ENCODE measurements at places on chromosomes 7 and 10.

DNA sequence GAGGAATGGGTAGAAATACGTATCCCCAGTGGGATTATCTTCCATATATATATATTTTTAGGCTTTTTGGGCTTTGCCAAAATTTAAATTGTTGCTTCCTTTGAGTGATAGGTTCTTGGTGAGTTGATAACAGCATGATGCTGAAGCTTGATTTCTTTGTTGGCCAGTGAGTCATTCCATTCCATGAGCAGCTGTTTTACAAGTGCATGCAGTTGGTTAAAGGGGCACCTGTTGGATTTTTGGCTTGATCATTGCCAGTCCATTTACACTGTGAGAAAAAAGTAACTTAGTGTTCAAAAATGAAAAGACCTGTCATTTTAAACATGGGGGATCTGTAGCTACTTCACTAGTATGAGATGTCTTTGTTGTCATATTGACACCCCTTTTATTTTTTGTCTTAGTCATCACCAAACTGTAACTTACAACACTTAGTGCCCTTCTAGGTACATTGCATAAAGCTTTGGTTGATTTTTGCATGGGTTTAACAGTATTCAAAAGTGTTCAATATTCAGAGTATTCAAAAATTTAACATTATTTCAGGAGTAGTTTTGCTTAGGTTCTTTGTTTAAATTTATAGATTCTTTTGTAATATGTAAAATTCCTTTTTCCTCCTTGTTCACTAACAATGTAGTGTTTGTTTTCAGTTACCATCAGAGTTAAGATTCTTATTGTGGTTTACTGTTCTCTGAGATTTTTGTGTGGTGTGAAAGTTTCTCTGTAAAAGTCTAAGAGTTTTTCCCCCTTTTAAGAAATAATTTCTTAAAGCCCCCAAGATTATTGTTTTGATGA is 8.8 kb downstream of the AKAP9 start:
- no peak for DNase-seq

GRCh38 chr7:1080252-1080920 is 7.5 kb upstream of the GPER1 start:
- no peak for DNase-seq

DNA sequence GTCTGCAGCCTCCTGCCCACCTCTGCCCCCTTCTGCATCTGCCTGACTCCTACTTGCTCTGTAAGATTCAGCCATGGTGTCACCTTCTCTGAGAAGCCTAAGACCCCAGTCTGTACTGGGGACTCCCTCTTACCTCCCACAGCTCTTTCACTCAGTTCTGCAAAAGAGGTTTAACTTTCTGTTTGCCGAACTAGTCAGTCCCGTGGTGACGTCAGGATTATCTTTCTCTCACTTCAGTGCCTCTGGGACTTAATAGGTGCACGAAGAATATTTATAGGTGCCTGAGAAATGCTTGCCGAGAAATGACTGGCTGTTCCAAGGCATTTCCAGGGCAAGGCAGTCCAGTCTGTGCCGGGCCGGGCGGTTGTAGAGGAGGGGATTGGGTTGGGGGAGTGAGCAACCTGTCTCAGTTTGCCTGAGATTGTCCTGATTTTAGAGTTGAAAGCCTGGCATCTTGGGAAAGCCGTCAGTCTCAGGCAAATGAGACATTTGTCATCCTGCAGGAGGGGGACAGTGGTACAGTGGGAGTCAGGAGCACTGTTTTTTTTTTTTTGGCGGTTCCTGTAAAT is 227.5 kb upstream of the NPVF start:
- no peak for DNase-seq

DNA sequence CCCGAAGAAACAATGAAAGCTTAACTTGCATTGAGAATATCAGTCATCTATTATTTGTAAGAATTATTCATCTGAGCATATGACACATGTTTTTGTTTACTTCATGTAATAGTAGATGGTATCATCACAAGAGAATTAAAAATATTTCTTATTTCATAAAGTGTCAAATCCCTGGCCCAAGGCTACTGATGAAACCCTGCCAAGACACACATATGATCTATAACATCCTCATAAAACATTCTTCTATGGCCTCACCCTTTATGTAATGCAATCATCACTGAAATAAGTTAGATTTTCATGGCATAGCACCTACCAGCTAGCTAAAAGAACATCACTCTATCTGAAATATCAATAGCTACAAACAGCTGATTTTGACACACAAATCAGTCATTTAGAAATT is 385.6 kb upstream of the PHF14 start:
- DNase-seq = no peak

DNA sequence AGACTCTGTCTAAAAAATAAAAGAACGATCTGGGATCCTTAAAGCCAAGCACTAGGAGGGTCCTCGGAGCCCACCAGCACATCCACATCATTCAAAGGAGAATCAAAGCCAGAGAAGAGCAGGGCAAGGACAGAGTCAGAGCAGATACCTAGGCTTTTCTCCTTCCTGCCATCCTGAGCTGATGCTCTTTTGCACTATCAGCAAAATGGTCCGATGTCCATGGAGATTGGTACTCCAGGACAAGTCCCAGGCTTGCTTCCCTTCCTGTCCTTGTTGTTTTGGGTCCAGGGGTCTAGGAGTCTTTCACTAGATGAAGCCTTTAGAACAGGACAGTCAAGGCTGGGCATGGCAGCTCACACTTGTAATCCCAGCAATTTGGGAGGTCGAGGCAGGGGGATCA is 58.0 kb upstream of the ELN start:
- DNase-seq = no peak

- DNase-seq = no peak
These were observed 44.4 kb upstream of the JCAD start for GRCh38 chr10:30103595-30104320.

GRCh38 chr10:132399117-132400035 is 2.4 kb downstream of the PWWP2B start:
- DNase-seq = no peak

- DNase-seq = no peak
These were observed 508.1 kb downstream of the PHTF2 start for GRCh38 chr7:78306634-78307033.

GRCh38 chr10:131111007-131111406 is 200.5 kb downstream of the TCERG1L start:
- no peak for DNase-seq

- DNase-seq = no peak
These were observed 20.3 kb downstream of the SEC61G start for GRCh38 chr7:54738737-54739136.

DNA sequence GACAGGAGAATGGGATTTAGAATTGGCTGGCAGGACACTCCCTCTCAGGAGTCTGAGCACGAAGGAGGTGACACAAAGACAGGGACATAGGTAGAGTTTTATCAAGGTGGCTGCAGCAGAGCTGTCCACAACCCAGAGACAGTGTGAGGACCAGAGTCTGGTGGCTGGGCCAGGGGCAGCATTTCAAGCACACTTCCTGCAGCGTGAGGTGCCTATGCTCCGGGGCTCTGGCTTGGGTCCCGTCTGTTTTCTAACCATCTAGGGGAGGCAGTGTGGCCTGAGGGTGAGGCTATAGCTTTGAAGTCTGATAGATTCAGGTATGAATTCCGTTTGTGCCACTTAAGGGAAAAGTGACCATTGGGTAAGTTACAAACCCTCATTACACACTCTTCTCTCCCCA is 222.7 kb upstream of the ZMIZ1 start:
- DNase-seq = no peak

DNA sequence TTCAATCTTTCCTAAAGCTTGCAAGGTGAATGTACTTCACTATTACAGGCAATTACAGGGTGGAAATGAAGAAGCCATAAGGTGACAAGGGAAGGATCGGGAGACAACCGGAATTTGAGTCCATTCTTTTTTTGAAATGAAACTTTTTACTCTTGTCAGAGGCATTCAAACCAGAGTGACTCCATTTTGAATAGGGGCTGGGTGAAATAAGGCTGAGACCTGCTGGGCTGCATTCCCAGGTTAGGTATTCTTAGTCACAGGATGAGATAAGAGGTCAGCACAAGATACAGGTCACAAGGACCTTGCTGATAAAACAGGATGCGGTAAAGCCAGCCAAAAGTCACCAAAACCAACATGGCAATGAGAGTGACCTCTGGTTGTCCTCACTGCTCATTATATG is 363.3 kb downstream of the TYW1 start:
- no peak for DNase-seq

GRCh38 chr10:72058989-72059842 is 29.1 kb downstream of the SPOCK2 start:
- DNase-seq = no peak

DNA sequence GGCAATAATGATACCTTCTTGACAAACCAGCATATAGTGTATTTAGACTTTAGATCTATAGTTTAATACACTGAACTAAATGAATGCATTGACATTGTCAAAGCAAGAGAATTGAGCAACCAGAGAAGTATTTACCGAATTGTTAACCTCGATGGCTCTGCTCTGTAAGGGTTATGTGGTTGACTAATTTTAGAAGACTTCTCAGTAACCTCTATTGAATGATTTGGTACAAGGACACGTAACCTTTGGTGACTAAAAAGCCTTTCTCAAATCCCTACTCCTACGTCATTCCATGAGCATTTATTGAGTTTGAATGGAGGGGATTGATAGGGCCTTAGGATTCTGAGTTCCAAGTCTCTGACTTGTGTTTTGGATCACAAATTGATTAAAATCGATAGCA is 67.6 kb downstream of the MDFIC start:
- DNase-seq = no peak

GRCh38 chr10:12758271-12758670 is 243.2 kb downstream of the CCDC3 start:
- DNase-seq = no peak

- no peak for DNase-seq
These were observed 11.6 kb downstream of the GHRHR start for GRCh38 chr7:30975256-30975899.

GRCh38 chr7:66110856-66111255 is 3.8 kb upstream of the CRCP start:
- no peak for DNase-seq

GRCh38 chr10:120041807-120042559 is 149.5 kb downstream of the SEC23IP start:
- no peak for DNase-seq

DNA sequence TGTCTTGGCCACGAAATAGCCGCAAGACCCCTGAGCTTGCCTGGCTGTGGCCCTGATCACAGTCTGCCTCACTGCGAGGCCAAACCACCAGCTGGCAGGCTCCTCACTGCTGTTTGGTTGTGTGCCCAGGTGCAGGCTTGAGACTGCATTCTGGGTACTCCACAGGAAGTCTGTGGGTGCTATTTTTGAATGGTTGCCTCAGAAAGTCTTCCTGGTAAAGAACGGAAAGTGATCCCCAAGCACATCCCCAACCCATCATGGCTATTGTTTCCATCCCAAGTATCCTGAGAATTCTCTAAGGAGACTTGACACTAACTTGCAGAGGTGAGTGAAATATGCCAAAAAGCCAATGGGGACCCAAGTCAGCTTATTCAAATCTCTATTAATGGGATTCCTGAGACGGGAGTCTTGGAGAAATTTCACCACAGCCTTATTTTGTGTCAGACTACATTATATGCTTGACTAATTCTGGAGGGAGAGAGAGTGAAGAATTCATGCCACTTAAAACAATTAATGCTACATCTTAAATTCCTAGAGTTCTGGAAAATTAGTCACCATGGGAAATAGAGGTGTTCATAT is 170.9 kb downstream of the RAMP3 start:
- DNase-seq = no peak

- no peak for DNase-seq
These were observed 723 bp upstream of the TES start for GRCh38 chr7:116209561-116210070.

GRCh38 chr10:71368643-71369042 is 28.1 kb upstream of the CDH23 start:
- DNase-seq = peak; percentile 7

GRCh38 chr10:68562661-68563570 is 2.8 kb downstream of the TET1 start:
- DNase-seq = no peak

DNA sequence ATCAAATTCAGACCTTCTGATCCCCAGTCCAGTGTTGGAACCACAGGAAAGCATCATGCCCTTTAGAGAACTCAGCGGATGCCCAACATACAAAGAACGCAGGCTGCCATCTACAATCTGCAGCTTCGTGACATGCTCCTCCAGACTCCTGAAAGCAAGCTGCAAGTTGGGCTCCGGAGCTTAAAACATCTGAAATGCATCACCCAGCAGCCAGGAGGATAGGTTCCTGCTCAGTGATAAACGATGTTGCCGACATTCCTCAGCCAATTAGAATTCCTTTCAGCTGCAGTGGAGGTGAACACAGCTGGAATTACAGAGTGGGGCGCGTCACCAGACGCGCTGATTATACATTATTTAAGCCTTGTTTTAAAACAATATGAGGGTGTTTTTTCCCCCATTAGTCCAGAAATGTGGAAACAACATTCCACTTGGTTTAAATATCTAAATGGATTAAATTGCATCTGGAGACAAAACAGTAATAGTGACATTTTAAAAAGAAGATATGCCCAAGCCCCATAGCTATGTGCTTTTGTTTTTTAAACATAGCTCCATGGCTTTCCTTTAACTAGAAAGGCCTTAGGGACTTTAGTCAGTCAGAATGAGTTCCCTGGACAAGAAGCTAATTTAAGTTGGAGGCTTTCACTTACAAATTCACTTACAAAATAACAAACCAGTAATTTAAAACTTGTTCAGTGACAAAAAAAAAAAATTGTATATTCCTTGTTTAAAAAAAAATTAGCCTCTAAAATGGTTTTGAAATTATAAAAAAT is 6.3 kb downstream of the SMURF1 start:
- DNase-seq = no peak

DNA sequence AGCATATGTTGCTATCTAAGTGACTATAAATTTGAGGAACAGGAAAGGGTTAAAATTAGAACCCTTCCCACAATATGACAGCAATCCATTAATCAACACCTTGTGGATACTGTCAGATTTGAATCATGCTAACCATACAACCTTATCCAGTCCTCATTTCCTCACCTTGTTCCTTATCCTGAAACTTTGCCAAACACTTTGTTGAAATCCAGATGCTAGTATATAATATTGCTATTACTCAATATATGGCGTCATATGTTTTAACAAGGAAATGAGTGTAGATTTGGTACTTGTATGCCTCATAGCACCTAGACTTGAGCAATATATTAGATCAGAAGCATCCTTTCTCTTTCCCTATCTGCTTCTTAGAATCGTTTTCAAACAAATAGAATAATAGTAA is 66.3 kb upstream of the SLC25A13 start:
- no peak for DNase-seq

DNA sequence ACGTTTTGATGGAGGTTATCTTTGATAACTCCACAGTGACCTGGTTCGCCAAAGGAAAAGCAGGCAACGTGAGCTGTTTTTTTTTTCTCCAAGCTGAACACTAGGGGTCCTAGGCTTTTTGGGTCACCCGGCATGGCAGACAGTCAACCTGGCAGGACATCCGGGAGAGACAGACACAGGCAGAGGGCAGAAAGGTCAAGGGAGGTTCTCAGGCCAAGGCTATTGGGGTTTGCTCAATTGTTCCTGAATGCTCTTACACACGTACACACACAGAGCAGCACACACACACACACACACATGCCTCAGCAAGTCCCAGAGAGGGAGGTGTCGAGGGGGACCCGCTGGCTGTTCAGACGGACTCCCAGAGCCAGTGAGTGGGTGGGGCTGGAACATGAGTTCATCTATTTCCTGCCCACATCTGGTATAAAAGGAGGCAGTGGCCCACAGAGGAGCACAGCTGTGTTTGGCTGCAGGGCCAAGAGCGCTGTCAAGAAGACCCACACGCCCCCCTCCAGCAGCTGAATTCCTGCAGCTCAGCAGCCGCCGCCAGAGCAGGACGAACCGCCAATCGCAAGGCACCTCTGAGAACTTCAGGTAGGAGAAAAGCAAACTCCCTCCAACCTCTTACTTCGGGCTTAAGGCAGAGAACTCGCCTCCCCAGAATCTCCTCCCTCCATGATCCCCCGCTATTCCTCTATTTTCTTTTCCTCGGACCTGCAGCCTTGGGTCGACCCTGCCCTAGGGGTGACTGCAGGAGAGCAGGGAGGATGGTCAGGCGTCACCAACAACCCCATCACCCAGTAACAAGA is at the start of gene SERPINE1:
TSS of gene SERPINE1 (plus strand) at position 454 of the 809 bp plus-strand sequence. CDS start 1,290 bp downstream, outside the sequence.
- DNase-seq = peak; percentile 73

Measured in T-helper 2 cell (primary cell).